H7 (cell line): ENCODE measurements at places on chromosomes 11 and 22.

GRCh38 chr11:22169833-22170232, 23.1 kb upstream of the ANO5 start:
- no peak for DNase-seq

DNA sequence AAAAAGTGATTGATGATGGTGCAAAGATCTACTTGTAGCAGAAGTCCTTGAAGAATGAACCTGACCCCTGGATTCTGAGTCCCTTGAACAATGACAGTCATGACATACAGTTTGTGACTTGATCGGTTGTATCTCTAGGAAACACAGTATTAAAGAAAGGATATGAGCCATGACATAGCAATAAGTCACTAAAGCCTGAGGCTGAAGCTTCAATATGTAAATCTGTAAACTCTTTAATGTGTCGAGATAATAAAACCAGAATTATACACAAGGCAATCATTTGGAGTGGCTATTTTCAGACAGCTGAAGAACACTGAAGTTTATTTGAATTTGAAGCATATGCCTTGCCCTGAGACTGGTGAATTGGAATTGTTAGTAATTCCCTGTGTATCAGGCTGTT, 911.5 kb upstream of the RAG2 start:
- DNase-seq: no peak

DNA sequence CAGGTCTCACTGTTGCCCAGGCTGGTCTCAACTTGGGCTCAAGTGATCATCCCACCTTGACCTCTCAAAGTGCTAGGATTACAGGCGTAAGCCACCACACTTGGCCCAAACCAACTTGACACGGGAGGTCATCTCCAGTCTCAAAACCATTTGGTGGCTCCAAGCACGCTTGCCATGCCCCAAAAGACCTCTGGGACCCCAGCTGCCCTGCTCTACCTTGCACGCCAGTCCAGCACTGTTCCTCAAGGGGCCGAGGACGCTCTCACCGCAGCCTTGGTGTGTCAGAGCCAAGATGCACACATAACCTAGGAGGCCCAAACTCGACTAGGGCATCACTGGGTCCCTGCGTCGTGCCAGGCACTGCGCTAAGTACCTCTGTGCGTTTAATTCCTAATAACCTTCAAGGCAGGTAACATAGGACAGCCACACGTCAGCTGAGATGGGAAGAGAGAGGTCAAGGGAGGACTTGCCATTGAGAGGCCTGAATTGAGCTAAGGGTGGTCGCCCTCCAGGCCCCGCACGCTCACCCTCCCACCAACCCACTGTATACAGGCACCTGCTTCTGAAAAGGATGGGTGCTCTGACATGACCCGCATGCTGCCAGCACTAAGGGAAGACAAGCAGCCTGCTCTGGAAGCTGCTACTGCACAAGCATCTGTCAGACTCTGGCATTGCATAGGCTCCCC, 4.6 kb upstream of the GAS2L1 start:
- peak; percentile 48 for DNase-seq

DNA sequence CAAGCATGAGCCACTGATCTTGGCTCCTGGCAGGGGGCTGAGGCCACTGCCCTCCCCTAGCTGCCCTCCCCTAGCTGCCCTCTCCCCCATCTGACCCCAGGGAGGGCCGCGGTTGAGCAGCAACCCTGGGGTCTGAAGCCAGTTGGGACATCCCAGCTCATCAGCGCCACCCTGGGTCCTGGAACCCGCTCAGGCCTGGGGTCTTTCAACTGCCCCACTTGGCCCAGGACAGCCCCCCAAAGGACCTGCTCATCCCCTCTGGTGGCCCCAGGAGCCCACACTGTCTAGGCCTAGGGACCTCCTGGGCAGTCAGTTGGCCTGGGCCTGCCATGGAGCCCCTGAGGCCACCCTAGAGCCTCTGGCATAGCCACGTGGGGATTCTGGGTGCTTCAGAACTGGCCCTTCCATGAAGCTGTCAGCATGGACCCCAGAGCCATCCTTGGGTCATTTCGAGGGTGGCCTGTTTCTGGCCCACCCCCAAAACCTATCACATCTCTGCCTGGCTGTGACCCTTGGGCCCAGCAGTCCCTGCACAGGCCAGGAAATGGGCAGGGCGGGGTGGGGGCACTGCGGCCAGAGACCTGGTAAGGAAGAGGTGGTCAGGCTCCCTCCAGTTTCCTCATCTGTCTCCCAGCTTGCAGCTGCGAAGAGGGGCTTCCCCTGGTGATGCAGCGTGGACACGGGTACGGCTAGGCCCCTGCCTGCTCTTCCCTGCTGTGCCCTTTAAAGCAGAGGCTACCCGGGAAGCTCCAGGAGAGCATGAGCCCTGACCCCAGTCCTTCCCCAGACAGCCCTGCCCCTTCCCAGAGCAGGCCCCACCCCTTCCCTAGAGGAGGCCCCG, 37.9 kb downstream of the MUC2 start:
- peak; percentile 90 for DNase-seq

DNA sequence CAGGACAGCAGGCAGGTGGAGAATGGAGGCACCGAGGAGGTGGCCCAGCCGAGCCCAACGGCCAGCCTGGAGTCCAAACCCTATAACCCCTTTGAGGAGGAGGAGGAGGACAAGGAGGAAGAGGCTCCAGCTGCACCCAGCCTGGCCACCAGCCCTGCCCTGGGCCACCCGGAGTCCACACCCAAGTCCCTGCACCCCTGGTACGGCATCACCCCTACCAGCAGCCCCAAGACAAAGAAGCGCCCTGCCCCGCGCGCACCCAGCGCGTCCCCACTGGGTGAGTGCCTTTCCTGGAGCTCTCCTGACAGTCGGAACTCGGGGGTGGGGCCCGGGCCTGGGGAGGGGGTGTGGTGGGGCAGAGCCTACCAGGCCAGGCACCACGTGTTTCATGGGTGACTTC, 19.7 kb downstream of the MICALL1 start:
- DNase-seq: no peak

- no peak for DNase-seq
These were observed 8.2 kb upstream of the TBC1D22A start for GRCh38 chr22:46754110-46754799.

- no peak for DNase-seq
These were observed 4.2 kb downstream of the MMP1 start for GRCh38 chr11:102793677-102794290.

DNA sequence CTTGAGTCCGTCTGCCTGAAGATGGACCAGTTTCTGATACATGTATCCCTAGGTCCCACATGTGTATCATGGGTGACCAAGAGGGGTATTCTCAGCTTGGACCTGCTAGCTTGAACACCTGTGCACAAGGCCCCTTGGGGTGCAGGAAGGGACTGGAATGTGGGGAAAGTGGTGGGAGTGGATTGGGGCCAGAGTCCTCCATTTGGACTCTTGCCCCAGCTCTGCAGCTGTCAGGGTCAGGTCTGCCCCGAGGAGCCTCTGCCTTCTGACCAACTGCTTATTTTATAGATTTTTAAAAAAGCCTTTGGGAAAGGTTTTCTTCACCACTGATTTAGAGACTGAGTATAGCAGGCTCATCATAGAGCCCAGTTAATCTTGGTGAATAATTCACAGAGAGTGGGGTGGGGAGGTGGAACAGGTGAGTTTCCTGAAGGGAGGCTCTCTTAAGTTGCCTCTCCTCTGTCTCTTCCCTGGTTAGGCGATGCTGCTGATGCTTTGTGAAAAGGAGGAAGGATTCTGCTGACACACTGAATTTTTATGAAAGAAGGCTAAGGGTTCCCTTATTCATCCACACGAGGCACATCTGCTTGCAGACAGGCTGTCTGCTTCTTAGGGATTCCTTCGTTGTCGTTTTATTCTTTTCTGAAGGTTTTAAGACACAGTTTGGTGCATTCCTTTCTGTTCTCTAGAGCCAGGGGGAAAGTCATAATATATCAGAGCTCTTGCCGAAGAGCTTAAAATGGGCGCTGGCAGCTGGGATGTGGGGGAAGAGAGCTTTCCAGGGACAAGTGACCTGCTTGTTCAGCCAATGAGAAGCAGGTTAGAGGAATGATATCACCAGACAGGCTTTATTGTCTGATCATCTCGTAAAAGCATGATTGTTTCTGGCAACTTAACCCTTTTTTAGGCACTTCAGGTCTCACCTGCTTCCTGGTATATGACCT, 19.9 kb downstream of the TRIM44 start:
- DNase-seq: no peak

DNA sequence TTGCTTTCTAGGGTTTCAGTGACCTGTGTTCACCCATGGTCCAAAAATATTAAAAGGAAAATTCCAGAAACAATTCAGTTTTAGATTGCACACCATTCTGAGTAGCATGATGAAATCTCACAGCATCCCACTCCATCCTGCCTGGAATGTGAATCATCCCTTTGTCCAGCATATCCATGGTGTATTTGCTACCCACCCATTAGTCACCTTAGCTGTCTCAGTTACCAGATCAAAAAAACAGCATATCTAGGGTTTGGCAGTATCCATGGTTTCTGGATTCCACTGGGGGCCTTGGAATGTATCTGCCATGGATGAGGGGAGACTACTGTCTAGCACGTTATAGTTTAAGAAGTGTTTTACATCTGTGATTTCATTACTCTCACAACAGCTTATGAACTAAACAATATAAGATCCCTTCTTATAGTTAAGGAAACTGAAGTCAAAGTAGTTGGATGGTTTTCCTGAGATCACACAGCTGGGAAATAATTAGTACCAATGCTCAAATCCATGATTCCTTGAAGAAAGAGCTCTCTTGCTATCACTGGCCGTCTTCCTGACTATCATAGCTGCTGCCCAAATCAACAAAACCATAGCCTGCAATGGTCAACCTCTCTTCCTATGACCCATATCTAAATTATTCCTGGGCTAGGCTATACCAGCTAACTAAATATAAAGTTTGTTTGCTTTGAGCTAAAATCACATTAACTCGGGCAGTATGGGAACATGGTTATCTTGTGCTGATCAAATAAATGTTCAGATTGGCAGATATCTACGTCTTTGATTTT, 122.6 kb downstream of the MICAL2 start:
- no peak for DNase-seq

- no peak for DNase-seq
These were observed 898 bp downstream of the ZNF215 start for GRCh38 chr11:6927030-6927617.

- DNase-seq: no peak
These were observed 353.8 kb downstream of the DDX10 start for GRCh38 chr11:109018639-109019038.

DNA sequence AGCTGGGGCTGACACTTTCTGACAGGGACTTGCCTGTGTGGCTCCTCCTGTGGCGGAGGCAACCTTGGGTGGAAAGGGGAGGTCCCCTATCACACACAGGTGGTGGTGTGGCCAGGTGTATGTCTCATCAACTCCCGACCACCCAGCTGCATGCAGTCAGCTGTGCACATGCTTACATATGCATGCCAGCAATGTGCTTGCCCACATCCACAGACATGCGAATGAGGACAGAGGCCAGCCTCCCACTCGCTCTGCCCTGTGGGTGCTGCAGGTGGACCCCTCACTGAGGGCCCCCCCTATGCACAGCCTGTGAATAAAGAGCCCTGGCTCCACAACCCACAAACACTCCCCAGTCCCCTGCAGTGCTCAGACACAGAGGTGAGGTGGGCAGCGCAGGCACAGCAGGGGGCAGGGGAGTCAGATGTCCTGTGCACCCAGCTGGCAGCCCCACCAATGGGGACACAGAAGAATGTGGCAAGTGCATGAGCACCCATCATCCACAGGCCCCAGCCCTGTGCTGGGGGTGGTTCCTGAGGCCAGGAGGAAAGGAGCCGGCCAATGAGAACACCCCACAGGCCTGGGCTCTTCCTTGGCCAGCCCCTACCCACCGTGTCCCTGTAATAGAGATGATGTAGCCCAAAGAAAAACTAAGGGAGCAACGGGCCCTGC, 9.5 kb downstream of the GNB1L start:
- peak; percentile 70 for DNase-seq

DNA sequence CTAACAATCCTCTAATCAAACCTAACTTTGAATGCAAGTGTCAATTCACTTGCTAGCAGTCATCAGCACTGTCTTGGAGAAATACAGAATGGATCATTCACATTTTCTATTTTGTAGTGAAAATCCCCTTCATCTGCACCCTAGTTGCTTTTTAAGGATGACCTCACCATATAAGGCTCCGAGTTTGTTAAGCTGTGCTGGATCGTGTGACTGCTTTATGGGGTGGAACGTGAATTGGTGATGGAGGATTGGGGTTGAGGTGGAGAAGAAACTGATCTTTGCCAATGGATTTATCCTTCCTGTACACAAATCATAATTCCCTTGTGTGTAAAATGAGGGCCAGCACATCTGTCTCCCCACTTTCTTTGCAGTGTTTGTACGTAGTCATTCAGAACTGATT, 85.6 kb upstream of the TBCEL start:
- no peak for DNase-seq

DNA sequence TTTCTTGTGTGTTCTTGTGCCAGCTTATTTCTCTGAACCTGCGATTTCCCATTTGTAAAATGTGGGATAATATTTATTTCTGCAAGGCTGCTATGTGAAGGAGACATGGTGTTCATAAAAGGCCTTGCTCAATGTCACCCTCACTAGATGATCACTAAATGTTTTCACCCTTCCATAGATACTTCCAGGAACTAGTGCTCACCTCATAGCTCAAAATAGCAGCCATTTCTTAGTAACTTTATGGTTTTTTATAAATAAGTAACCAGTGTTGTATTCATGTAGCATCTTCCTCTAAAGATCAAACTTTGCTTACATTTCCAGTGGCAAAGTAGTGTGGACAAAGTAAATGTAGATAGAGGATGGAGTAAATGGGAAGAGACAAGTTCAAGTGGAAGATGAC, 23.8 kb downstream of the SYTL2 start:
- DNase-seq: no peak

GRCh38 chr11:65491614-65492386, 7.0 kb upstream of the MALAT1 start:
- DNase-seq: no peak

GRCh38 chr22:37018815-37019308, 385 bp downstream of the TST start:
- DNase-seq: peak; percentile 88

GRCh38 chr22:36330655-36331305, 57.0 kb downstream of the MYH9 start:
- no peak for DNase-seq

DNA sequence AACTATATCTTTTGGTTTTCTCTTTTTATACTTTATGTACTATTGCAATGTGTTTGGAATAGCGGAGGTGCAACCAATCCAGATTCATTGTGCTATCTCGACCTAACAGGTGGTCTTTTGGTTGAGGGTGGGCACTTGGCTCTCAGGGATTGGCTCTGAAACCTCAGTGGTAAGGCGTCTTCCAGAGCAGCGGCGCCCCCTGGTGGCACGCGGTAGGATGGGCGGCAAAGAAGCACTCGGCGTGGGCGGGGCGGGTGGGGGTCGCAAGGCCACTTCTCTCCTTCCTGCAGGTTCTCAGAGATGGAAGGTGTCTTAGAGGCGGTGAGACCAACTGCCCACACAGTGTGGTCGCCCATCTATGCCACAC, 19.2 kb upstream of the PLET1 start:
- DNase-seq: peak; percentile 88

- DNase-seq: no peak
These were observed 82.1 kb downstream of the PPP6R3 start for GRCh38 chr11:68542617-68543016.

GRCh38 chr22:28759861-28760560, 12.5 kb upstream of the CCDC117 start:
- peak; percentile 49 for DNase-seq

GRCh38 chr22:37842015-37842793, 1.9 kb downstream of the ANKRD54 start:
- DNase-seq: no peak
